Aorta (tissue), 5 donors: ENCODE measurements at places on chromosomes 12 and 14. TPM values are rescaled to one million over a fixed set of nuclear protein-coding genes. Genes with fewer than 3 reads are reported as not detected.
A peak's percentile ranks its signal among the peaks of the same experiment; 100 is the strongest.

Gene CEP128
- total RNA-seq: 8.4 TPM

GRCh38 chr14:92473261-92473968 lies 40.2 kb upstream of the RIN3 start:
- no peak overlapping the region for H3K27ac ChIP-seq
- H3K4me1 ChIP-seq: peaks cover 5% of the 10 kb centered on the region
- H3K27me3 ChIP-seq: no peaks in the 10 kb centered on the region
- H3K4me3 ChIP-seq: no peak overlapping the region

GRCh38 chr12:26126340-26127284 lies 1.8 kb upstream of the BHLHE41 start:
- H3K27me3 ChIP-seq: no peaks in the 10 kb centered on the region
- no peaks in the 10 kb centered on the region for H3K36me3 ChIP-seq
- H3K4me1 ChIP-seq: no peaks in the 10 kb centered on the region
- peak; percentile 95 for DNase-seq
- H3K4me3 ChIP-seq: peak overlapping the region; percentile 96

Gene CLEC4C
- not detected for total RNA-seq

DNA sequence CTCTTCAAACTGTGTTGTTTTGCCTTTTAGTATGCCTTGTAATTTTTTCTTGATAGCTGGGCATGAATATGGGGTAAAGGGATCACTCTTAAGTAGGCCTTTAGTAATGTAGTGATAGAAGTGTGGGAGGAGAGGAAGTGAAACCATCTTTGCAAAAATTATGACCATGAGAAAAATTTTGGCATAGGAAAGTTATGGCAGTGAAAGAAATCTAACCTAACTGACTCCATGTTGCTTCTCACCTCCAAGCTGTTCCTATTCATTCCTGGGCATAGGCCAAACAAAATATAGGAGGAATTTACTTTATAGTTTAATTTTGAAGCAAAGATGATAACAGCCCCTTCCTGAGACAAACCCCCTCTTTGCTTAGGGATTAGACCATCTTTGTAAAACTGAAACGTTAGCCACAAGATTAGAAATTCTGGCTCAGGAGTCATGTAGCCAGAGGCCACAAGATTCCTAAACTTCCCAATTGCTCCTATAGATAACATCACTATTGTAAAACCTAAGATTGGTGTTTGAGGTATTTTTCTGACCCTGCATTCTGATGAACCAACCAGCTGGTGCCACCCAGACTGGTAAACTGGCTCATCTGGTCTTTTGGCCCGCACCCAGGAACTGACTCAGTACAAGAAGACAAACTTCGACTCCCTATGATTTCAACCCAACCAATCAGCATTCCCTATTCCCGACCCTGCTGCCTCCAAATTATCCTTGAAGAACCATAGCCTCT lies 45.8 kb downstream of the CRADD start:
- no peaks in the 10 kb centered on the region for H3K27me3 ChIP-seq
- no peak overlapping the region for H3K27ac ChIP-seq
- no peaks in the 10 kb centered on the region for H3K36me3 ChIP-seq
- H3K4me1 ChIP-seq: no peaks in the 10 kb centered on the region
- DNase-seq: no peak

Gene KRT8
- total RNA-seq: 34.5 TPM

Gene ACVRL1
- 53.6 TPM for total RNA-seq

DNA sequence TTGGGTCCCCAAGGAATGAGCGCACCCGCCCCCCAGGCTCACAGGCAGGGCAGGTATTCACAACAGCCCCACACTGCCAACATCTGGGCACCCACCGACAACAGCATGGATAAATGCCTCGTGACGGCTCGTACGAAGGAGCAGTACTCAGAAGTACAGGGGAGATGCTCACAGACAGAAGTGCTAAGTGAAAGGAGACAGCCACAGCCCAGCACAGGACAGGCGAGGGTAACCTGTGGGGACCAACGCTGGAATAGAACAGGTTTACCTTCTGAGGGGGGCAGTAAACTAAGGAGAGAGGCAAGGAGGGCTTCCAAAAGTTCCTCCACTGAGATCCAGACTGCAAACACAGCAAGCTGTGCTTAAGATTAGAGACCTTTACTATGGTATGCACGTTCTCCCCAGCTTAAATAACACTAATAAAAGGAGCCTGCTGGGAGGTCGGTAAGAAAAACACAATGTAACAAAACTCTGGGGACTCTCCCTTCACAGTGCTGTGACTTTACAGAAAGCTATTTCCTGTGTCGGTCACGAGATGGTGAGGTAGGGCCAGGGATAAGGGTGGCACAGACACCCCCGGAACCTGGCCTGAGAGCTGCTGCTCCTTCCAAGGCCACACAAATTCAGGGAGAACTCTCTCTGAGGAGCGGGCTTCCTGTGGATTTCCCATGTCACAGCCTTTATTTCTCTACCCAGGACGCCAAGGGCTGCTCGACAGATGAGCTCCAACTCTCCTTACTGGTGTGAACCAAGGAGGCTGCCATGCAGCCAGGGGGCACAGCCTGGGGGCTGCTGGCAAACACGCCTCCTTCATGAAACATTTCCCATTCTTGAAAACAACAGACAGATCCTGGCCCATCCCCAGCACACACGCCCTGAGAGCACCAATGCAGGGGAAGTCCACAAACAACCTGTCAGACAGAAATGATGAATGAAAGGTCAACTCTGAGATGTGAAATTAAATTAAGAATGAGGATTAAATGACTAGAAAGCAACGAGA lies 26.3 kb downstream of the SLC15A4 start:
- H3K36me3 ChIP-seq: peaks cover 21% of the 10 kb centered on the region
- H3K4me1 ChIP-seq: no peaks in the 10 kb centered on the region
- DNase-seq: no peak
- H3K27ac ChIP-seq: peak overlapping the region; percentile 71
- no peaks in the 10 kb centered on the region for H3K27me3 ChIP-seq

- no peaks in the 10 kb centered on the region for H3K27me3 ChIP-seq
- H3K27ac ChIP-seq: no peak overlapping the region
- no peak overlapping the region for H3K4me3 ChIP-seq
- no peak for DNase-seq
- no peaks in the 10 kb centered on the region for H3K36me3 ChIP-seq
Observed at GRCh38 chr14:100762089-100762515, 35.4 kb downstream of the DLK1 start.

- H3K27ac ChIP-seq: no peak overlapping the region
- no peaks in the 10 kb centered on the region for H3K27me3 ChIP-seq
- no peak for DNase-seq
- H3K4me1 ChIP-seq: no peaks in the 10 kb centered on the region
Observed at GRCh38 chr14:38522724-38523123, 266.8 kb upstream of the CLEC14A start.

GRCh38 chr12:111766608-111767361 lies at the start of gene ALDH2:
TSS of gene ALDH2 (plus strand) at chr12:111766933. CDS start at chr12:111766983, 50 bp downstream.
- H3K27me3 ChIP-seq: no peaks in the 10 kb centered on the region
- H3K4me1 ChIP-seq: no peaks in the 10 kb centered on the region
- H3K36me3 ChIP-seq: no peaks in the 10 kb centered on the region

DNA sequence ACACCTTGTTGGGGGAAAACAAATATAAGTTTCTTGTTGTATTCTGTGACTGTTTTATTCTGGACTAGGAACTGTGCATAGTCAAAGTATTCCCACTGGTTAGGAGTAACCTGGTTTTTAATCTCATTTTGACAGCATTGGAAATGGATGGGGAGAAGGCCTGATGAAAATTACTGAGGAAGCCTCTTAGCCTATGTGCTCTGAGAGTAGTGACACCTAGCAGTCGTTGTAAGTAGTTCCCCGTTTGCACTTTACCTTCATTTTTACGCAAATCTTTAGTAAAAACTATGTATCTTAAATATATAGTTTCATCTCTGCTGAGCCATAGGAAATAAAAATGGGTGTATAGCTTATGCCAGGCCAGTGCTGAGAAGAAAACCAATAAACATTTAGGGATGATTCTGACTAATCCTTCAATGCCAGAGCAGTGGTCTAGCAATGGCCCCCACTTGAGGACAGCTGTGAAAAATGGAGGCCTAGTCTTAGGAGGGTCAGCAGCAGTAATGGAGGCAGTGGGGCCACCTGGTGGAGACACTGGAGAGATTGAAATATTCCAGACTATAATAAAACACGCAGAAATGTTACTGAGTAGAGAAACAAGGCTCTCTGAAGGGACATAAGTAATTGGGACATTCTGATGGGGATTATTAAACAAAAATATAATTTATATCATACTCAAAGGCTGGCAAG lies 133.2 kb upstream of the NOVA1 start:
- DNase-seq: peak; percentile 27
- no peak overlapping the region for H3K4me3 ChIP-seq
- H3K27ac ChIP-seq: no peak overlapping the region
- no peaks in the 10 kb centered on the region for H3K27me3 ChIP-seq
- no peaks in the 10 kb centered on the region for H3K4me1 ChIP-seq
- no peaks in the 10 kb centered on the region for H3K36me3 ChIP-seq
